HAP-1 (cell line): ENCODE measurements at places on chromosomes 5 and 9.

DNA sequence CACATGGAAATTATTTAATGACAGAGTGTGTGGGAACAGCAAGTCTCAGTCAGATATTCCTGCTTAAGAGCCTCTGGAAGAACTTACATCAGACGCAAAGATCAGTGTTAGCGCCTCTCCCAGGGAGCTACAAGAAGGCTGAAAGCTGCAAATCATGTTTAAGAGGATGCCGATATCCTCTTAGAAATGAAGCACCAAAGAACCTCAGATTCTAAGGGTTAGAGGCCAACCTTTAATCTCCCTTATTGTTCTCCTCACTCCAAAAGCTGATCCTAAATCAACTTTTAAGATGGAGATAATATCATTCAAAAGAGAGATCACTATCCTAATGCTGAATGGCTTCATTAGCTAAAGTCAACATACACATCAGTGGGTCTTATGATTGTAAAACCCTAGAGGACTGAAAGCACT, 160.6 kb downstream of the NFIB start:
- DNase-seq: peak; percentile 95

GRCh38 chr9:92242260-92243136, 51.0 kb downstream of the IARS1 start:
- DNase-seq: no peak

- DNase-seq: no peak
Observed at GRCh38 chr5:122341087-122341486, 29.1 kb downstream of the SNCAIP start.

GRCh38 chr9:22116758-22117157, 107.7 kb upstream of the CDKN2B start:
- DNase-seq: no peak

- DNase-seq: no peak
Observed at GRCh38 chr5:26227245-26227644, 811.1 kb downstream of the CDH9 start.

DNA sequence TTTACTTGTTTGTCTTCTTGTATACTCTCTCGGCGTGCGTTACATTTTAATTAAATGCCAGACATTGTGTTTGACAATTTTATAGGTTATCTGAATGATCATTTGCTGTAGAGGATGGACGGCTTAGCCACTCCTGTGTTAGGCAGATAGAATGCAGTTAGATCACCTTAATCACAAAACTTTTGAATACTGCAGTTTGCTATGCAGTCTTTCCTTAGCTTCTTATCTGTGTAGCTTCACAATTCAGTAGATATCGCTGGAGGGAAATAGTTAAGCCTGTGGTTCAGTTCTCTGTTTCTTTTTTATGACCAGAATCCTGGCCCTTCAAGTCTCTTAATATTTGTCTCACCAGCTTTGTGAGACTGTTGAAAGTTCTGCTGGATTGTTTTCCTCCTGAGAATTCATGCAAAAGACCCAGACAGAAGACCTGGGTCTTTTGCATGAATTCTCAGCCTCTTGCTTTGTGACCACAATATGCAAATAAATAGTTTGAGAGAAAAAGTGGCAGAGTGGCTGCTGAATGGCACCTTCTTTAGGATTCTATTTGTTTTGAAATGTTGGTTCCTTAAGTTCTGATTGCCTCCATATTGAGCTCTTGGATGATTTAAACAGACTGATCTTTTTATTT, 40.2 kb downstream of the RASA1 start:
- DNase-seq: peak; percentile 46

DNA sequence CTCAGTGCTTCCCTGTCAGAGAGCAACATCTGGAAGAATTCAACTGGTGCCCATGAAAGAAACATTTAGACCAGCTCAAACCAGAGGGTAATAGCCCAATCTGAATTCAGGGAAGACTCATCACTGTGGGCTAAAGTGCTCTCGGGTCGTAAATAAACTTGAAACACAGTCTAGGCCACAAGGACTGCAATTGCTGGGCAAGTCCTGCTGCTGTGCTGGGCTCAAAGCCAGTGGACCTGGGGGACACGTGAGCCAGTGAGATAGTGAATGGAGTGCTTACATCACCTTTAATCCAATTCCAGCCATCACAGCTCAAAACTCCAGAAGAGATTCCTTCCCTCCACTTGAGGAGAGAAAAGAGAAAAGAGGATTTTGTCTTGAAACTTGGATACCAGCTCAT, 78.1 kb upstream of the DAP start:
- no peak for DNase-seq

DNA sequence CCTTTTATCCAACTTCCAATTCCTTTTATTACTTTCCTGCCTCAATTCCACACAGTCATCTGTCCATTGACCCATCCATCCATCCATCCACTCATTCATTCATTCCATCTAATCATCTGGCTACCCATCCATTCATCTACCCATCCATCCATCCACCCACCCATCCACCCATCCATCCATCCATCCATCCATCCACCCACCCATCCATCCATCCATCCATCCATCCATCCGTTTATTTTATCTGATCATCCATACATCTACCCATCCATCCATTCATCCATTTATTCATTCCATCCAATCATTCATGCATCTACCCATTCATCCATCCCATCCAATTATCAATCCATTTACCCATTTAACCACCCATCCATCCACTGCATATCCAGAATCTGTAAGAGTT, 11.6 kb downstream of the PAEP start:
- no peak for DNase-seq

- no peak for DNase-seq
Observed at GRCh38 chr5:86439593-86440110, 178.1 kb upstream of the COX7C start.

- no peak for DNase-seq
Observed at GRCh38 chr5:172630482-172630881, 10.6 kb upstream of the NEURL1B start.

DNA sequence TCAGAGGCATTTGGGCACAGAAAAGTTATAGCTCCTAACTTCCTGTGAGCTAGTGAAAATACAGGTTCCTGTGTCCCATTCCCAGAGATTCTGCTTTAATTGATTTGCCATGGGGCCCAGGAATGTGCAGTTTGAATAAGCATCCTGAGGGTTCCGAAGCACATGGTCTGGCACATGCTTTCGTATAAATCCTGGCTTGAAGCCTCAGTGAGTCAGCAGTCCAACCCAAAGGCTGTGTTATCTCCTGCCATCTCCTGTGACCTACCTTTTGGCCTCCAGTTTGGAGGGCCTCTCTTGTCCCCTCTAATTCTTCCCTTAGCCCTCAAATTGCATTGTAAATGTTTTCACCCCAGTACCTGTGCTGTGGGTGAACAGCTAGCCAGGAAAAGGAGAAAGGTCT, 183.8 kb downstream of the NR3C1 start:
- no peak for DNase-seq

GRCh38 chr9:81558091-81558830, 131.1 kb downstream of the TLE1 start:
- DNase-seq: no peak

- no peak for DNase-seq
Observed at GRCh38 chr9:94928691-94929368, 202.3 kb downstream of the AOPEP start.

DNA sequence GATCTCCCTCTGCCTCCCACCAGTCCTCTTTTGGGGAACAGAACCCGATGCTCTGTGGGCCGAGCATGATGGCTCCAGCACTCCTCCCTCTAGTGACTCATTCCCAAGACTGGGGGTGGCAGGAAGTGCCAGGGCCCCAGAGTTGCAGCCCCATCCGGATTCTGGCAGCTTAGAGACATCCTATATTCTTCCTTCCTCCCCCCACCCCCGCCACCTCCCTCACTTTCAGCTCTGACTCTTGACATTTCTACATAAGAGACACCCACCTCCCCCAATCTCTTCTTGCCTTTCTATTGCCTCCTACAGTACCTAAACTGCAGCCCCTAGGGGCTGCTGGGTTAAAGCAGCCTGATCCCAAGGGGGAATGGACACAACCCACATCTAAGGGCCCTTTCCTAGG, 47.1 kb upstream of the MATR3 start:
- DNase-seq: no peak

GRCh38 chr5:180170106-180170809, 38.8 kb downstream of the RASGEF1C start:
- no peak for DNase-seq

DNA sequence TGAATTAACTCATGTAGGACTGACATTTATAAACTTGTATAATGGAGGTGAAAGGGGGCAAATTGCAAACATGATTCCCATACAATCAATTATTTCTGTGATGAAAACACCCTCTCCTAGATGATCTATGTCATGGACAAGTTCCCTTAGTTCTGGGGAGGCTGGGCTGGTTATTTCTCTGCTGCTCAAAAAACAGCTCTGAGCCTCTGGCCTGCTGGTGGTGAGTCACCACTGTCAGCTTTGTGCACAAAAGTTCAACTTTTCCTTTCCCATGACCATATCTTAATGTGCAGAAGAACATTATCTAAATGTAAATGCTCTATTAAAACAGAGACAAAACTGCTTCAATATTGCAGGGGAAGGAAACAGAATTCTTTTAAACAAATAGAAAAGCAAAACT, 85.0 kb downstream of the HMHB1 start:
- no peak for DNase-seq

- DNase-seq: no peak
Observed at GRCh38 chr9:96674906-96675538, 19.9 kb upstream of the PRXL2C start.

DNA sequence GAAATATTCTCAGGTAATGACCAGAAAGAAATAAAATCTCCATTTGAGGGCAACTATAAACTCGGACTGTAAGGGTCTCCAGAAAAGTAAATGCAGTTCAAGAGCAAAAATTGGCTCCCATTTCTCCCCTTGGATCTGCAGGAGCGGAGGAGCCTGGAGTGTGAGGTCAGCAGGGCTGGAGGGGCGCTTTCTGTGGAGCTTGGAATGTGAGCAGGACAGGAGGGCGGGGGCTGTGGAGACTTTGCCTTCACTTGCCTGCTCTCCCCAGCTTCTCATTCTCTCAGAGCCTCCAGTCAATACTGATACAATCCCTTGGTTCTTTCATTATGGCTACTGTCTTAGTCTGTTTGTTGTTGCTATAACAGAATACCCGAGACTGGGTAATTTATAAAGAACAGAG, 162.8 kb upstream of the ANKH start:
- no peak for DNase-seq

GRCh38 chr9:93261735-93262523, 78.0 kb downstream of the WNK2 start:
- DNase-seq: peak; percentile 8

- no peak for DNase-seq
Observed at GRCh38 chr5:15566306-15566705, 66.3 kb downstream of the FBXL7 start.

DNA sequence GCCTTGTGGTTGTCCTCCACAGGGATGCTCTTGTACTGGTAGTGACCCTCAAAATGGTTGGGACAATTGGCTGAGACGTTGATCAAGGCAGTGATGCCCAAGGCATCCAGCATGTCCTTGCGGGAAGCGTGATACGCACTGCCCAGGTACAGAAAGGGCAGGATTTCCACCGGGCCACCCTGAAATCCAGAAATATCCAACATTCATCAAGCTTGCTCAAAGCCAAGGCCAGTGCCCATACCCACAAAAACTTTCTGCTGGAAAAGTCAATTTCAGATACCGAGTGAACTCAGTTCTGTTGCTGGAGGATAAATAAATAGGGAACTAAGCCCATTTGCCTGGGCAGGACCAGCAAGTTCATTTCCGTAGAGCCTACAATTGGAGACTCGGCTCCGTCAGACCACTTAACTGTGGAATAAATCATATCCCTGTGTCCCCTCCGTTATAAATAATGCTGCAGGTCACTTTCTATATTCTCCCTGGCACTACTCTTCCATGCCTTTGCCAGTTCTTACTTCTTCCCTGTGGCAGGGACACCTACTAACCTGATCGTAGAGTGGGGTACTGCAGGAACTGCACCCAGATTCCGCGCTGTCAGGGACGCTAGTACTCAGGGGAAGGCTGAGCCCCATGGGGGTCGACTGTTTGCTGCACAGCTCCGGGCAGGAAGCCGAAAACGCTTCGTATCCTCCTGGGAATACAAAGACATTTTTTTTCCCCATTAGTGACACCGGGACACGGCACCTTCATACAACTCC, 1.2 kb downstream of the DUSP1 start:
- peak; percentile 10 for DNase-seq

DNA sequence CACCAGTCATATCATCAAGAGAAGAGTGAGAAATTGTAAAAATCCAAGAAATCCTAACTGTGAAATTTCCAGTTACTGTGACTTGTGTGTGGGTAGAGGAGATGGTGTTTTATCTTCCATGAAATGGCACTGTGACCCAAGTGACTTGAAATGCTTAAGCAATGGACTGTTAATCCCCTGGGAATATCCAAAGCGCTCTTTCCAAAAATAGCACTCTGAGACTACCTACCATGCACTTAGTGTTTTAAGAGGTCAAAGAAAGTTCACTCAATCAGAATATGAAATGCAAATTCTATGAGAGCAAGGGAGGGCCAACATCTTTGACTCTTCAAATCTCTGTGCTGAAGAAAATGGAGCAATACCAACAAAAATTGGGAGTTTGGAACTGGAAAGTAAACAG, 244.0 kb downstream of the GABRB2 start:
- DNase-seq: no peak

DNA sequence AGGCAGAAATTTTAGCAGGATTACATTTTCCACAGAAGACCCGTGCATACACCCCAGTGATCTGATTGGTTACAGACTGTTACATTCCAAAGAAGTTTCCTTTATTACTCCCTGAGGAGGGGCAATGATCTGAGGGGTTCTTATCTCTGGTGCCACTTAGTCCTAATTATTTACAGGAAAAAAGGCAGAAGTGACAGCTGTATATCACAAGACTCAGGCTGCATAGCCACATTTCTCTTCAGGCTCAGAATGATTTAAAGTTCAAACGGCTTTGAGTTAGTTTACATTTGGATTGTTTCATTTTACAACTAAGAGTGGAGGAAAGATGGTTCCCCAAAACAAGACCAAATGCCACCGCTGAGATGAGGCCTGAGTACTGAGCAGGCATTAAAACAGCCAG, 17.3 kb downstream of the NAIF1 start:
- DNase-seq: no peak

DNA sequence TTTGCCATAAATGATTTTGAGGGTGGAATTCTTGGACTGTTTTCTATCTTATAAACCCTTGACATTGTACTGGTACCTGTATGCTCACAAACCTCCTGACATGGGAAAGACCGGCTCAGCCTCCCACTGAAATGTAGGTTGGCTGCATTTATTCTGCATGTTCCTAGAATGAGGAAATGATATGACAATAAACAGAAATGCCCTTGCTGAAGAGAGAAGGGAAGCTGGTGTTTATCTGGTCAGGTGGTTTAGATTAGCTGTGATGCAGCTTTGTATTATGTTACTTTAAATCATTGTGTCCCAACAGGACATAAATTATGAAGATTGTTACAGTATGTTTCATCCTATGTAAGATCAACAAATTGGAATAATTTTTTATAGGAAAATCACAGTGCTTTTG, 23.1 kb upstream of the CATSPER3 start:
- no peak for DNase-seq
